LNCaP clone FGC (cell line): ENCODE measurements at places on chromosomes 6 and 20.

DNA sequence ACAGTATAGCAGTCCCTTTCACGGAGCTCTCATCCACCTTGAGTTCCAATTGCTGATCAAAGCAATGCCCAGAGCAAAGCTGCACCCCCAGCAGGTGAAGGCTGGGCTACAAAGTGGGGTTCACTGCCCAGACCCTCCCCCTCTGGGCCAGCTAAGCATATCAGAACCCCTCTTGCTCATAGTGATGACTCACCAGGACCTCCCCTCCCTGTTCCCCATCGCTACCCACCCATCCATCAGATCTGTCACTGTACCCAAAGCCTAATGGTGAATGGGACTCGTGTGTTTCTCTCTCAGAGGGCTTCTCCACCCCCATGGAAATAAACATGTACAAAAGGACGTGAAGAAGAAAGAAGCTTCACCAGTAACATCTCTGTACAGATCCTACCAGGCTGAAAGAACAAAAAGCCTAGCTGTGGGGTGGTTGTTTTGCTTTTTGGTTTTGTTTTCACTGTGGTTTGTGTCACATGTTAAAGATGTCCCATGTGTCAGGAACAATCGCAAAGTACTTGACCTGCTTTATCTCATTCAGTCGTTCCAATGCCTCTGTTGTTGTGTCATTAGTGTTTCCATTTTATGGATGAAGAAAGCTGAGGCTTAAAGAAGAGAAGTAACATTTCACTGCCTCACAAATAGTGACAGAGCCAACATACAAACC, 518.5 kb downstream of the CD83 start:
- no peak for DNase-seq

- no peak for DNase-seq
Measured at GRCh38 chr6:152099446-152100182, 292.1 kb downstream of the ESR1 start.

- DNase-seq = no peak
Measured at GRCh38 chr6:30683980-30684338, 2.5 kb downstream of the PPP1R18 start.

DNA sequence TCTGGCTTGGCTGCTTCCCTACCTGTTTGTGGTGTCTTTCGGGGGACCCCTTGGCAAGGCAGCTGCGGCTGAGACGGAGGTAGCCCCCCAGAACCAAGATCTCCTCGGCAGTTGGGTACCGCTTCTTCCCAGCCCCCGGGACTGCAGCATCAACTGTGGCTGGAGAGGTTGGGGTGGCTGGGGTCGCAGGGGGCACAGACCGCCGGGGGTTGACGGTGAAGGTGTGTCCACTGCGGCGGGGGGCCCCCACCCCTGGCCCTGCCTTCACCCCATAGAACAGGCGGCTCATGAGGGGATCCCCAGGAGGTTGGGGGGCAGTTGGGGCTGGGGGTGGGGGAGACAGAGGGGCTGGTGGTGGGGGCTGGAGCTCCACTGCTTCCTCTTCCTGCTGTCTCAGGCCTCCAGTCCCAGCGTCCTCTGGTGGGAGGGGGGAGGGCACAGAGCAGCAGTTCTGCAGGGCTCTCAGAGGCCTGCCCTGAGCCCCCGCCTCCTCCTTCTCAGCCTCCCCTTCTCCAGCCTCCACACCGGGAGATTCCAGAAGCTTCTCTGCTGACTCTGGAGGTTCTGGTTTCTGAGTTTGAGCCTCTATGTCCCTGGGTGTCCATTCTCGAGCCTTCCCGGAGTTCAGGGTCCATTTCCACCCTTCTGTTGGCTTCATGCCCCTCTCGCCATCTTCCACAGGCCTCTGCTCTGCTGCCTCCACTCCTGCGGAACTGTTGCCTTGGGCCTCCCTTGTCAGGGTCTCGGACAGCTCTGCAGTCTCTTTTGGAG, 1.9 kb downstream of the PPP1R18 start:
- DNase-seq = no peak

- DNase-seq = no peak
Measured at GRCh38 chr6:49551078-49551865, 804 bp downstream of the C6orf141 start.

- DNase-seq = peak; percentile 30
Measured at GRCh38 chr20:54382419-54382818, 93.0 kb upstream of the DOK5 start.

DNA sequence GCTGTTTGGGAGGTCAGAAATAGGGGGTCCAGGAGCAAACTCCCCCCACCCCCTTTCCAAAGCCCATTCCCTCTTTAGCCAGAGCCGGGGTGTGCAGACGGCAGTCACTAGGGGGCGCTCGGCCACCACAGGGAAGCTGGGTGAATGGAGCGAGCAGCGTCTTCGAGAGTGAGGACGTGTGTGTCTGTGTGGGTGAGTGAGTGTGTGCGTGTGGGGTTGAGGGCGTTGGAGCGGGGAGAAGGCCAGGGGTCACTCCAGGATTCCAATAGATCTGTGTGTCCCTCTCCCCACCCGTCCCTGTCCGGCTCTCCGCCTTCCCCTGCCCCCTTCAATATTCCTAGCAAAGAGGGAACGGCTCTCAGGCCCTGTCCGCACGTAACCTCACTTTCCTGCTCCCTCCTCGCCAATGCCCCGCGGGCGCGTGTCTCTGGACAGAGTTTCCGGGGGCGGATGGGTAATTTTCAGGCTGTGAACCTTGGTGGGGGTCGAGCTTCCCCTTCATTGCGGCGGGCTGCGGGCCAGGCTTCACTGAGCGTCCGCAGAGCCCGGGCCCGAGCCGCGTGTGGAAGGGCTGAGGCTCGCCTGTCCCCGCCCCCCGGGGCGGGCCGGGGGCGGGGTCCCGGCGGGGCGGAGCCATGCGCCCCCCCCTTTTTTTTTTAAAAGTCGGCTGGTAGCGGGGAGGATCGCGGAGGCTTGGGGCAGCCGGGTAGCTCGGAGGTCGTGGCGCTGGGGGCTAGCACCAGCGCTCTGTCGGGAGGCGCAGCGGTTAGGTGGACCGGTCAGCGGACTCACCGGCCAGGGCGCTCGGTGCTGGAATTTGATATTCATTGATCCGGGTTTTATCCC, at the start of gene VEGFA:
VEGFA (plus strand) TSS at position 686 of the 846 bp plus-strand sequence.
- peak; percentile 58 for DNase-seq

DNA sequence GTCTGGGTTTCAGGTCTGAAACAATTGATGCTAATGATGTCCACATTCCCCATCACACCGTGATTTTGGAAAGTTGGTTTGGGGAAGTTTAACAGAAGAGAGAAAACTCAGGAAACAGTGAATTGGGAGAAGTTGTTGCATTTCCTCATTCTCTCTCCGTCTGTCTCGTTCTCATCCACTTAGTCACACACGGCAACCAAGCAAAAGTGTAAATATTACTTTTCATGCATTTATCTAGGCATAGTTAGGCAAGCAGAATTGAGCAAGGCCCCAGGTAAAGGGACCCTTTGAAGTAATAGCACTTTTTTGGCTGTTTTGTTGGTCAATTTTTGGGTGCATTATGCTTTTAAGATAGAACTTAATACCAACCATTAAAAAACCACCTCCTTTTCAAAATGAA, 137.0 kb upstream of the SULF2 start:
- no peak for DNase-seq
